ENCODE measurements at places on chromosomes 7 and 10.

- DNase-seq: no peak
Observed at GRCh38 chr7:47069385-47070076, 512.4 kb downstream of the TNS3 start.

DNA sequence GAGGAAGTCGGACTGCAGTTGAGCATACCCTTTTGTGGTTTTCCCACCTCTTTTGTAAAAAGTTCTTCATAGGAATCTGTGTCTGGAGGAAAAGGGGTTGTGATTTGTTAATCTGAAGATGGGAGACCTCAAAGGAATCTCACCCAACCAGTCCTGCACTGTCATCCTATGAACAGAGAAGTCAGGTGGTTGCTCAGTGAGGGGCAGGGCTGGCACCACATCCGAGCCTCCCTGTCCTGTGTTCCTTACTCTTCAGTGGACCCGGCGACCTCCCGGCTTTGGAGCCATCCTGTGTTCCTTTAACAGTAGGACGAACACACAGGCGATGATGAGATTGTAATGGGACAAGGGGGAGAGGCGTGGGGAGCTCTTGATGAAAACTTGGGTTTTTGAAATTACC, 2.8 kb upstream of the MGMT start:
- no peak for DNase-seq

GRCh38 chr7:88759230-88760135, at the start of gene ZNF804B:
Gene ZNF804B, plus strand, starts transcription at chr7:88759700. Its CDS starts 277 bp downstream, at chr7:88759977.
- DNase-seq: no peak

DNA sequence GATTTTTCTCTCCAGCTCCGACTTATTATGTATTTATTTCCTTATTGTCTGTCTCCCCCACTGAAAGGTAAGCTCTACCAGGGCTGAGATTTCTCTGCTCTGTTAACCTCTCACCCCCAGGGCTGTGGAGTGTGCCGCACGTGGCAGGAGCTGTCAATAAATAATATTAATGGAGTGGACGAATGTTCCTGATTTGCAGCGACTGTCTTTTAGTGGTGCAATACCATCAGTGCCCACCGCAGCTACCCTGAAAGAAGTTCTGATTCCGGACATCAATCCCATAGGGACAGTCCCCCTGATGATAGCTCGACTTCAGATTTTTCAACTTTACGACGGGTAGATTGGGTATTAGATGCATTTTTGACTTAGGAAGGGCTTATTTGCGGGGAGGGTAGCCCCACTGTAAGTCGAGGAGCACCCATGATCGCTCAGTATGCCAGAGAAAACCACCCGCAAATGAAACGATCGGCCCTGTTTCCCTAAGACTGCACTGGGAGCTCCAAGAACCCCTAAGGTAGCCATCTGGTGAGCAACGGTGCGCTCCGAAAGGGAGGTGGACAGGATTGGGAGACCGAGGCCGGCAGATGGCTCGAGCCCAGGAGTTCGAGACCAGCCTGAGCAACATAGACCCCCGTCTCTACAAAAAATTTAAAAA, 986 bp upstream of the PPP2R2D start:
- no peak for DNase-seq

DNA sequence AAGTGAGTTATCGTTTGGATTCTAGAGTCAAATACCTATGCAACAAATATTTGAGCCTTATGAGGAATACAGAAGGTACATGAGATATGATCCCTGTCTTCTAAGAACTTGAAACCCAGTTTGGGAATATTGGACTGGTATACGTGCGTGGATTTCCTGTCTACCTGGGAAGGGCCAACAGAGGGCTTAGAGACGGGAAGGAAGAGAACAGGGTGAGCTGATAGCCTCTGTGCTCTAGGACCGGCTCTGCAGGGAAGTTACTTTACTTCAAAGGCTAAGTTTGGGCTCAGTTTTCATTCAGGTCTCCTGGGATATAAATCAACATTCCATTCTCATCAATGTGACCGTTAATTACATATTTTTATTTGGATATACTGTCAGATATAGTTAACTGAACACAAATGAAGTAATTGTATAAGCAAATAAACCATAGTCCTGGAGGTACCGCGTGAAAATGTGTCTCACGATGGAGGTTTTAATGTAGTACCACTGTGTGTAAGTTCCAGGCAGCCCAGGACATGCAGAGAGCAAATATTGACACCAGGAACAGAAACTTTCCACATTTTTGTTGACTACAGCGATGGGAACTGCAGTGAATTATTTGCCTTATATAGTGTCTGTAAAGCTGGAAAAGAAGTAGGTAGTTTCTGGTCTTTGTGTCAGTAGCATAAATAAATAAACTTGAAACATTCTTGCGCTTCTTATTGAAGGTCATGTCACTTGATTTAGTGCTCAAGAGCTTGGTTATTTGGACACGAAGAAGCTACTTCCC, 8.6 kb downstream of the CHST12 start:
- DNase-seq: no peak

- no peak for DNase-seq
Observed at GRCh38 chr7:114415064-114415989, 712 bp downstream of the FOXP2 start.

DNA sequence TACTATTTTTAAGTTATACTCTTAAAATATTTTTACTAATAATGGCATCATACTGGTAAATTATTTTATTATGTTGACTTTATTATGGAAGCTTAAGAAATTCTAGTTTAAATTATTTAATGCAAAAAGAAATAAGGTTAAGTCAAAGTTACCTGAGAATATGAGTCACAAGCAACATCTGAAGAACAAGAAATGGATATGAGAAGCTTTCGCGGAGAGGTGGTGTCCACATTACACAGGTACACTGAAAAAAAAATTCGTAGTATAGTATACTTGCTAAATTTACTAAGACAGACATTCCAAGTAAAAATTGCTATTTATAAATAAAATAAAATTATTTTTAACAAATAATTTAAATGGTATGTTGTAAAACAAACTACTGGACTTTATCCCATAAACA, 143.8 kb downstream of the AVL9 start:
- no peak for DNase-seq

- no peak for DNase-seq
Observed at GRCh38 chr7:151251689-151252560, 3.4 kb upstream of the SMARCD3 start.

DNA sequence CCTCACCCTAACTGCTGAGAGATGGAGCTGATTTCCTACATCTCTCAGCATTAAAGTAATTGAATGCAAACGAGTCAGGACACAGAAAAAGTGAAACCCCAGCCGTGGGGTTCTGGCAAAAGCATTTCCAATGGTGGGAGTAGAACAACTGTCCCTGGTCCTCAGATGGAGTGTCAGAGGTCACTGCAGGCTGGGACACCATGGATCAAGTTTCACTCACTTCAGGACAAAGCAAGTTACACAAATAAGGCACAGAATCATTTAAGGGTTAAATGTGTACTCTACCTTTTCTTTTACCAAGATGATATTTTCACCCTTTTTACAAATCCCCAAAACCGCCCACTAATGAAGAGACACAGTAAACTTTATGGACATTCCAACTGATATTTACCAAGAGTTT, 607.8 kb downstream of the PARD3 start:
- DNase-seq: no peak

DNA sequence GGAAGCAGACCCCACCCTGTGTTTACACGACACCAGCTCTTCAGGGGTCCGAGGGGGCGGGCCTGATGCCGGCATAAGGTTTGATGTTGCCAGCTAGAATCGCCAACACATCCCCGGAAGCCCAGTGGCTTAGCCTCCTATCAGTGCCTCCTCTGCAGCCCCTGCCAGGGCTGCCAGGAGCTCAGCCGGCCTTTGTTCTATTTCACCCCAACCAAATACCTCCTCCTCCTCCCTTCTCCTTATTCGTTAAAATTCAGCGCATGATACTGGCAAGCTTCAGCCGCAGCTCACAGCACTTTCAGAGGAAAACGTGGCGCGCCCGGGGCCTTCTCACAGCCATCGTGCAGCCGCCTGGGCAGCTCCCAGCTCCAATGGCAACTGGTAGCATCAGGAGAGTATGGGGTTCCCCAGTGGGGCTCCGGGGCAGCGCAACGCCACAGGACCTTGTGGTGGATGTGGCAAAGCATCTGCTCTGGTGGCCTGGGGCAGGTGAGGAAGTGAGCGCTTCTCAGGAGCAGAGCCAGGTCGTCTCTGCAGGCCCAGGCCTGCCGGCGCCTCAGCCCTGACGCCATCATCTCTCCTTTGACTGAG, 176.4 kb upstream of the RHEB start:
- no peak for DNase-seq

DNA sequence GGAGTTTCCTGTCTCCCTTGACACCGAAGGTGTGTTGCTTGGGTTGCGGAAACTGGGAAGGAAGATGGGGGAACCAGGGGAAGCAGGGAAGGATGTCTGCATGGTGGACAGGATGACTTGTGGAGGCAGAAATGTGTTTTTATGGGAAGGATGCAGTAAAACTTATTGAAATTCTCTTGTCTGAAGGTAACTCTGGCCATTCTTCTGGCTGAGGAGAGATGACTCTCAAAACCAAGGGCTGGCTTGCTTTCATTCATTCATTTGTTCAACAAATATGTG, 1.5 kb downstream of the UBTD1 start:
- no peak for DNase-seq

DNA sequence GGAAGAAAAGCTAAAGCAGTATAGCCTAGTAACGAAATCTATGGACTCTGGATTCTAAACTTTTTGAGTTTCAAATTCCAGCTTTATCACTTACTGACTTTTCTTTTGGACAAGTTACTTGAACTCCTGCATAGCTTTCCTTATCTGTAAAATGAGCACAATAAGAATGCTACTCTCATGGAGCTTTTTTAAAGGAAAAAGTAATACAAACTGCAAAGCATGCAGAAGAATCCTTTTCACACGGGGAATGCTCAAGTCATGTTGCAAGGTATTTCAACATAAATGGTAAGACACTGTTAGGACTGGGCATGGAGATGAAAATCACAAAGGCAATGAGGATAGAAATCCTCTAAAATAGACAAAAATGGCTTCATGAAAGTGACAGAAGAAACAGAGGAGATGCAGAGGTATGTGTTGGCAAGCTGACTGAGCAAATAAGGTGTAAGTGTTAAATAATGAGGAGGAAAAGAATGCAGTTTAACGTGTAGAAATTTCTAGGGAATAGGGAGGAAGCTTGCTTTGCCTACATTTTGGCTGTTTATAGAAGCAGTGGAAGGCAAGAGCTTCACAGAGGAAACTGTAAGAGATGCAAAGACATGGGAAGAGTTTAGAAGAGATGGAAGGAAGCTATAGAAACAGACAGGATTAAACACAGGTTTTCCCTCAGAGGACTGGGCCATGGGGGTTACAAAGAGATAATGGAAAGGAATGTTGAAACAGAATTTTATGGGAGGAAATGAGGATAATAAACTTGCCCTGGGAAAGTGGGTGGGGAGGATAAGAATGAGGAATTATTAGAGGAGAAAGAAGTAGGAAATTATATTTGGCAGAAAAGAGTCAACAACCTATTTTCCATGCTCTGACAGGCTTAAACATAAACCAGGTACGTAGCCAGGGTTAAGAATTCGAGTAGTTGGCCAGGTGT, 28.8 kb upstream of the SNX13 start:
- DNase-seq: no peak

GRCh38 chr7:135454060-135454459, 55.8 kb downstream of the CNOT4 start:
- DNase-seq: no peak

GRCh38 chr10:114064151-114065048, 20.7 kb downstream of the ADRB1 start:
- DNase-seq: no peak

GRCh38 chr10:1673568-1674345, 63.6 kb downstream of the ADARB2 start:
- no peak for DNase-seq

- DNase-seq: no peak
Observed at GRCh38 chr10:122733443-122733842, 33.8 kb upstream of the C10orf120 start.

- DNase-seq: no peak
Observed at GRCh38 chr7:11540271-11540761, 291.7 kb downstream of the THSD7A start.

DNA sequence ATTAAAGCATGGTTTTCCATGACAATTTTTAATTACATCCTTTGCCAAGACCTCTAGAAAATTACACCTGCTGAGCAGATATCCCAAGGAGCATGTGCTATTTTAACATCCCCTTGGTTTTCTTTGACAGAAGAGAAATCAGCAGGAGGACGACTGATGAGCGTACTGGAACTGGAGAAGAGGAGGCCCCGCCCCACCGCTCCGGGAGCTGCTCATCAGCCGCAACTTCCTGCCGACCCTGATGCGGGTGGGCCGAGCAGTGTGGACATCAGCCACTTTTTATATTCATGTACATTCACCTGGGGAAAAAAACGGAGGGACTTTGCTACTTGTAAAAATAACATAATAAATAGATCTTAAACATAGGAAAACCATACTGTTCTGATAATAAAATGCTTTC, 54.2 kb downstream of the CDC123 start:
- no peak for DNase-seq

GRCh38 chr7:134454277-134454676, 4.6 kb downstream of the AKR1B1 start:
- no peak for DNase-seq

GRCh38 chr10:108812296-108812695, 1111.0 kb downstream of the XPNPEP1 start:
- no peak for DNase-seq

DNA sequence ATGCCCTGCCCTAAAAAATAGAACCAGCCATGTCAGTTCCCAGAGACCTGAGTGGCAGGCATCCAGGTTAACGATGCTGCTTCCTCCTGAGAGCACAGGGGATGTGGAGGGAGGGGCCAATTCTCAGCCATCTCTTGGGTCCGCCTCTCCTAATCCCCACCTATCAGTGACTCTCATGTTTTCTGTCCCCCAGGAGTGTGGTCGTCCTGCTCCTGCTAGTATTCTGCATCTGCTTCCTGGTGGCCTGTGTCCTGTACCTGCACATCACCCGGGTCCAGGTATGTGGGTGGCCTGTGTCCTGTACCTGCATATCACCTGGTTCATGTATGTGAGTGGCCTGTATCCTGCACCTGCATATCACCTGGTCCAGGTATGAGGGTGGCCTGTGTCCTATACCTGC, 105.3 kb downstream of the ADCY1 start:
- no peak for DNase-seq

DNA sequence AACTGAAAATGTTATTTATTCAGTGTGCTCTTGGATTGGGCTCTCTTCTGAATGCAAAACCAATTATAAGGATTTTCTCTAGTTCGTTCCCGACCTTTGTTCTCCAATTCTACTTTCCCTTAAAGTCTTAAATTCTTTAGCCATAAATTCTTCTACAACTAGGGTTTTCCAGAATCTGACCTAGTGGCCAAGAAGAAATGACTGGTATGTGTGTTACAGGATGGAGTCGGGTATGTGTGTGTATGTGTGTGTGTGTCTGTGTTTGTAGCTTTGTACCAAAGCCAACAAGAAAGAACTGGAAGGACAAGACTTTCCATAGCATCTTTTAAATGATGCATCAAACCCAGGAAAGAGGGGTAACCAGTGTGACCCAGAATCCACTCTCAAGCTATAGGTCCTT, 25.8 kb upstream of the LEP start:
- DNase-seq: no peak

Measured in effector memory CD4-positive, alpha-beta T cell (primary cell).